IMR-90 (cell line): ENCODE measurements at places on chromosomes 3 and 15.

DNA sequence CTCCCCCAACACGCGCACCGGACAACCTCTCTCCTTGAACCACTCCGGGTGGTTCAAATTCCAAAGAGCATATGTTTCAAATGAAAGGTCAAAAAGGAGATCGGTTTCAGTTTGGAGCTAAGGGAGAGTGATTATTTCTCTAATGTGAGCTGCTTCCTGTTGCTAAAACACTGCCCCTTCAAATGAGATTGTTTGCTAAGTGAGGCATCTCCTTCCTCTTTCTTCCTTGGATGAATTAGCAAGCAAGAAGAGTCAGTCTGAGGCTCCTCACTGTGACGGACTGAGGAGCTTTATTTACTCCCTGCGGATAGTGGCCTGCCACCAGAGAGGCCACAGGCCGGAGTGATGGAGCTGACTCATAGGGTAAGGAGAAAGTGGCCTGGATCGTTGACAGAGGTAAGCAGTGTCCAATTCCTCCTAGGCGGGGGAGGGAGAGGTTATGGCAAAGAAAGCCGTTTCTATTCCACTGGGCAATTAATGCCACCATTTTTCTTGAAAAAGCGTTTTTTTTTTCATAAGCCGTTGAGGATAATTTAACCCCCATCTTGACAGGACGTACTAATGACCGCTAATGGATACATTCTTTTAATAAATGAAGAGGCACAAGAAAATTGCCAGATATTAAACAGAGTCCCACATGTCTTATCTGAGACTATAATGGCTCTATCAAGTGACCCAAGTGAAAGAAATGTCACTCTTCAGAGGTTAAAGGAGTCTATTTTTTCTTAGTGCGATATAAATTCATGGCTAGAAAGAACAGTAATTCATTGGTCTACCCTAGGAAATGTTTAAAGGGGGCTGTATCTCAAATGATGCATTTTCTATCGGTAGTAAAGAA lies 167.0 kb upstream of the ANKRD28 start:
- peak; percentile 77 for DNase-seq

DNA sequence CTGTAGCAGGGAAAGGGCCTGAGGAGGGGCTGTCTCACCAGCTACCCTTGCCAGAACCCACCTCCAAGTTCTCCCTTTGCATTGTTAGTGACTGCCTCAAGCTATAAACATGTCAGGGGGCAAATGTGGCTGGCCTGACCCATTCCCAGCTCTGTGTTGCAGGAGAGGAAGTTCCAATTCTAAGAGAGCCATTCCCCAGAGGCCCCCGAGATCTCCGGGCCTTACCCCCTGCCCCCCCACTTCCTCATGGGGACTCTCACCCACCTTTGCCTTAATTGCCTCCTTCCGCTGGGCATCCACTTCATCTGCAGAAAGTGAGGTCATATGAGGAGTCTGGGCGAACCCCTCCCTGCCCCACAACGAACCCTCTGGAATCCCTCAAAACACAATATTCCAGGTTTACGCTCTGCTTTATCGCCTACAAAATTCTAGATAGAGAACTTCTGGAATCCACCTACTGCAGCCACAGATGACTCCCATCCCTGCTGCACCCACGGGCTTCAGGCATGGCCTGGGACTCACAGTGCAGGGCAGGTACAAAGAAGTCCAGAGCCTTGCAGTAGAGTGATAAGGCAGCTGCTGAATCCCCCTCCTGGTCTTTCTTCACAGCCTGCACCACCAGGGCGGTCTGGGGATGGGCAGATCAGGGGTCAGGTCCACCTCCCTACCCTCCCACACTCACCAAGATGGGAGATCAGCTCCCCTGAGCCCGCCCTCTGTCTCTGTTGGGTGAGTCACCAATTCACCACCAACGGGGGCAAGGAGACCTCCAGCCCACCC lies 4.0 kb downstream of the ULK3 start:
- no peak for DNase-seq

DNA sequence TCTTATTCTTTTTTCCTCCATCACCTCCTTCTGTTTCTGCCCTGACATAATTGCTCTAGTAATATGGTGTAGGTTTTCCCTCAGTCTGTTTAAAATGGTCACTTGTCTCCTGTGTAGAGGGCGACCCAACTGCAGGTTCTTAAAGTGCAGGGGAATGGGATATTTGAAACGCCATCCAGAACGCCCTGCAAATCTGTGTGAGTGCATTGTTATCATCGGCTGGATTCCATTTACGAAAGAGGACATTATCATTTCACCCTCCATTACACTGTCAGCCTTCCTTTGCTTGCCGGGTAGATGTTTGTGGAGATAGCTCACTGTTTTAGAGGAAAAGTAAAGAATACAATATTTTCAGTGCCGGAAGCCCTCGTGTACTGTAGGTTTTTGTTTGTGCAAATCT lies 354.0 kb downstream of the LRTM1 start:
- no peak for DNase-seq

DNA sequence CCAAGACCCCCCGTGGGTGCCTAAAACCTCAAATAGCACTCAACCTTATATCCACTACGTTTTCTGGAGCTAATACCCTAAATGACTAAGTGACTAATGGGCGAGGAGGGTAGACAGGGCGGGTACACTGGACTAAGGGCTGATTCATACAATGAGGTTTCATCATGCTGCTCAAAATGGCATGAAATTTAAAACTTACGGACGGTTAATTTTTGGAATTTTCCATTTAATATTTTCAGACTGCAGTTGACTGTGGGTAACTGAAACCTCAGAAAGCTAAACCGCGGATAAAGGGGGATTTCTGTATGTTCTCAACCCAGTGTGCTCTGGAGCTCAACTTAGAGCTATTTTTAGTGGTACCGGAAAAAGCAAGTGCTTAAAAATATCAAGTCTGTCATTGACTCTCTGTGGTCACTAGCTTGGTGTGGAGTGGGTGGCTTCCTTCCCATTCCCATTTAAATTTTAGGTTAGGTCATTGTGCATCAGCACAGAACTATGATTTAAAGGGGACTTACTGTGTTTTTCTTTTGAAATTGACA lies 72.9 kb downstream of the LRRC28 start:
- DNase-seq, result peak; percentile 83

- peak; percentile 53 for DNase-seq
Measured at GRCh38 chr3:17431004-17431403, 311.4 kb downstream of the TBC1D5 start.

DNA sequence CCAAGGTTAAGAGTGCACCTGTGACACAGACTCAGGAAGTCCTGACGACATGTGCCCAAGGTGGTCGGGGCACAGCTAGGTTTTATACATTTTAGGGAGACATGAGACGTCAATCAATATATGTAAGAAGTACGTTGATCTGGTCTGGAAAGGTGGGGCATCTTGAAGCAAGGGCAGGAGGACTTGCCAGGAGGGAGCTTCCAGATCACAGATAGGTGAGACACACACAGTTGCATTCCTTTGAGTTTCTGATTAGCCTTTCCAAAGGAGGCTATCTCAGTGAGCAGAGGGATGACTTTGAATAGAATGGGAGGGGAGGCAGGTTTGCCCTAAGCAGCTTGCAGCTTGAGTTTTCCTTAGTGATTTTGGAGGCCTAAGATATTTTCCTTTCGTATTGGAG lies 257.4 kb downstream of the CGGBP1 start:
- DNase-seq, result no peak

DNA sequence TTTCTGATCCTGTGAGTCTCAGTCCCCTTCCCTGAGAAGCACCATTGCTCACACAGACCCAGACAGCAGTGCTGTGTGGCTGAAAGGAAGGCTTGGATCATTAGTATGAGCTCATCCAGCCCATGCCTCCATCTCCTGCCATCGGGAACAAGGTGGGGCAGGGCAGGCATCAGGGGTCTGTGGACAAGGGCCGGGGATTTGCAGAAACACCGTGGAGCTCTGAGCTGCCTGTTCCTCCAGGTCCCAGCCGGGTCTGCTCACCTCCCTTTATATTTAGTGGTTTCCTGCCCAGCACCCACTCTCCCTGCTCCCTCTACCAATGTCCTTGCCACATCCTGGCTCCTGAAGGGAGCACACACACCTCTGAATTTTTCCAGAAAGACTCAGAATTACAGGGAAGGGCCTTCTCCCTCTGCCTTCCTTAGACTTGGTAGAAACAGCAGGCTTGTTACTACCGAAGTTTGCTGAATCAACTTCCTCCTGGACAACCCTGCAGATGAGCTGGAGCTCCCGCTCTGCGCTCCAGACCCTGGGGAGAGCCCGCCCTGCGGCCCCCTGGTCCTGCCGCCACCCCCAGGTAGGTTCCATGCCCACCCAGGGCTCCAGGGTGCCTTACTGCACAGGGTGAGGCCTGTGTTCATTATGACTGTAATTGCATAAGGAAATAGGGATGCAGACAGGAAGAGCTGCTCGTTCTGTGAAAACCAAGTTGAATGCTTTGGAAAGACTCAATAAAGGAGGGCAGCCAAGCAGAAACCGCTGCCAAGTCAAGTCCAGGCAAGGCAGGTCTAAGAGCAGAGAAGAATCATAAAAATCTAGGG lies 128.1 kb downstream of the NSMCE3 start:
- no peak for DNase-seq

- no peak for DNase-seq
Measured at GRCh38 chr3:25552251-25552650, 112.5 kb downstream of the TOP2B start.

- DNase-seq, result no peak
Measured at GRCh38 chr3:55546866-55547669, 60.0 kb upstream of the WNT5A start.

GRCh38 chr3:7428206-7428718 lies 567.3 kb downstream of the GRM7 start:
- DNase-seq, result no peak

DNA sequence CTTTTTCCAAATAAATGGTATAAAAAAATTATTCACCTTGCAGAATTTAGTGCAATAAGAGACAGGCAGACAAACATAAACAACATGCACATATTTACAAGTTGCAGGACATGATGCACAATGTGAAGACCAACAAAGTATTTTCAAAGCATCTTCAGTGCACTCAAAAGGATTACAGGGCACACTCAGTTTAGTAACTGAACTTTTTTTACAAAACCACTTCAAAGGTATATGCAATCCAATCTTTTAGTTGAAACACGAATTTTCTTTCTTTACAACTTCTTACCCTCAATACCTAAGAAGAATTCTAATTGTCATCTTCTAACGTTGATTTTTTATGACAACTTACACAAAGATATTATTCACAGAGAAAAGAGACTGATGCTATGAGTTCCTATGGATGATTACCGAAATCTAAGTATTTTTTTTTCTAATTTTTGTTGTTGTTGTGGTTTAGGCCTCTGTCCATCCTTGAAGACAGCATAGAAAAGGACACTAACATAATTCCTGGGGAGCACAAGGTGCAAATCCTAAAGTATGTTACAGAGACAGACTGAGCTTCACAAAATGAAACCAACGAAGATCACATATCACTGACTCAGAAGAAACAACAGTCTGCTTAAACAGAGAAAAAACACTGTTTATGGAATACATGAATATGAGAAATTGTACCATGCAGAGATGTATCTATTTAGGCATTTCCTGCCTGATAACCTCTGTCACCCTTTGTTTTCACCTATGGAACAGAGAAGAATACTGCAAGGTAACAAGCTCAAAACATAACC lies 50.3 kb downstream of the ZMAT3 start:
- DNase-seq, result no peak

- DNase-seq, result peak; percentile 87
Measured at GRCh38 chr15:77295446-77295845, 124.5 kb downstream of the PEAK1 start.

- no peak for DNase-seq
Measured at GRCh38 chr15:73168487-73168886, 116.2 kb downstream of the NEO1 start.

- DNase-seq, result no peak
Measured at GRCh38 chr15:91912336-91912735, 58.8 kb downstream of the SLCO3A1 start.

GRCh38 chr3:107769882-107770281 lies 247.1 kb downstream of the BBX start:
- DNase-seq, result no peak

- peak; percentile 64 for DNase-seq
Measured at GRCh38 chr15:88512601-88513000, 33.9 kb downstream of the DET1 start.

DNA sequence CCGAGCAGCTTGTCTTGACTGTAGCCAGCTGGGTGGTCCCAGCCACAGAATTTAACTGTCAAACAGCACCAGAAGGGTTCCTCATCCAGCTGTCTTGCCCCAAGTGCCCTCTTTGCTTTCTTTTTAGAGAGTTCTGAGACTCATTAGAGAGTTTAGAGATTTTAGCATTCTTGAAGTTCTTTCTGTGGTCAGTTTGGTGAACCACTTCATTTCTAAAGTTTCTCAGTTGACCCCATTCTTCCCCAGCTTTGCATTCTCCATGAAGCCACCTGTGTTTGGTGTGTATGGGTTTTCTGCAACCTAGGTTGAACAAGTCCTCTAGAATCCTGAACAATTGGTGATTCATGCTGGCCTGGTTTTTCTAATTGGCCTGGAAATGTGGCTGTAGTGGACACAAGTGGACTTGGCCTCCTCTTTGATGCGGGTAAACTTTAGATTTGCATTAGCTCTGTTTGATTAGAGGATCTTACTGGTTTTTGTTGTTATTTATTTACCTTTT lies 33.7 kb downstream of the FLNB start:
- DNase-seq, result peak; percentile 90

DNA sequence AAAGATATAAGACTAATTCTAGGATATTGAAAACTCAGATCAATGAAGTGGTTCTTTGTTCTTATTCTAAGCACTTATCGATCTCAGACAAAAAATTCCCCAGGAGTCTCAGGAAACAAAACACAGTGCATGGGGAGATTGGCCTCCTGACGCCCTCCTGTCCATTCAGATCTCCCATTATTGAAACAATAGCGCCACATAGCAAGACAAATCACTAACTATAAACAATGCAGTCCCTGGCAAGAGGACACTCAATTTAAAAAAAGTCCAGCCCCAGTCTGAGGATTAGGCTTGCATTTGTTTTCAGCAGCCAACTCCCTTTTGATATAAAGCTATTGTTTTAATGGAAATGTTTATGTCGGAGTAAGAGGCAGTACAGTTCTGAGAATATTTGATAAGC lies 528.2 kb downstream of the GABRG3 start:
- no peak for DNase-seq

DNA sequence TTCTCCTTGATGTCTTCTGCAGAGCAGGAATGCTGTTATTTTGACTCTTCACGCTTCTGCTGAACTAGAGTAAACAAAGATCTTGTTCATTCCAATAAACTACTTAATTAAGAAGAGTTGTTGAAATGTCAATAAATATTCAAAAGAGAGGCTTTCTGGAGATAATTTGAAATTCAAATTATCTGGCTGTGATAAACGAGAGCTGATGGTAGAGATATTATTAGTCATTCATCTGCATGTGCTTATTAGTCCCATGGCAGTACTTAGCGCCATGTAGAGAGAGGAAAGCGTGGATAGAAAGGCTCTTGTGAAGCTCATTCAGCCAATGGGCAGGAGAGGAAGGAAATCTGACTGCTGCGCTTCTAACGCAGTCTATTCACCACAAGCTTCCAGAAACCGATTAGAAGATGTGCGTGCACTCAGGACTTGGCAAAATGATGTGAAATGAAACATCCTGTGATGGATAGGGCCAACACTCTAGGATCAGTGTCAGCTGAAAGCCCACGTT lies 251.1 kb downstream of the GABRB3 start:
- DNase-seq, result no peak

- DNase-seq, result no peak
Measured at GRCh38 chr3:146511402-146512134, 32.8 kb downstream of the PLSCR1 start.

- DNase-seq, result no peak
Measured at GRCh38 chr15:95479308-95479707, 851.2 kb upstream of the NR2F2 start.
